Stimulated activated effector memory CD8-positive, alpha-beta T cell treated with anti-CD3 and anti-CD28 coated beads, Interleukin-12 subunit alpha, Interleukin-12 subunit beta, amount 100 ng/mL, for 72 hours (primary cell): ENCODE measurements at places on chromosomes 16 and 17.
A peak's percentile ranks its signal among the peaks of the same experiment; 100 is the strongest.

- DNase-seq: no peak
These were observed 1.6 kb upstream of the C17orf107 start for GRCh38 chr17:4897785-4898184.

DNA sequence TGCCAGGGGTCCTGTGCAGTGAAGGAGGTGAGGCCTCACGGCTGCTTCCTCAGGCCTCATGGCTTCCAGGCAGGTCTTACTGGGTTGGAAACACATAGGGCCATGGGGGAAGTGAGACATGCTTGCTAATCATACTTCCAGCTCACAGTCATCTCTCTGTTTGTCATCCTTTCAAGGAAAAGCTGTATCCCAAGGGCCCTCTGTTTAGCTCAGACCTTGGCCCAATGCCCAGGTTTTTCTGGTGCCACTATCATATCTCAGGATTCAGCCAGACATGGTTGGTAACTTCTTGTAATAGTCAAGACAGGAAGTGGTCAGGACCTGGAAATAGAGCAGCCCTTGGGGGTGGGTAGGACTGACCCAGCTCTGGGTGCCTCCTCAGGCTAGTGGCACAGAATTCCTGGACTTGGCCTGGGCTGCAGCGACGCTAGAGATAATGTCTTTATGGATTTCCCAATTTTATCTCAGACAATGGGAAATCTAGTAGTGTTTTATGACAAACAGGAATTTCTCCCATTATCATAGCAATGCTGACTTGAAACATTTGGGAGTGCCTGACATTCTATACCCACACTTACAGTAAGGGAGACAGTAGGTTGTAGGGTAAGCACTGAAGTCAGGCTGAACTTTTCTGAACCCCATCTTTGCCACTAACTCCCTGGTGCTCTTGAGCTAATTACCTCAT, 13.5 kb upstream of the ITGB3 start:
- DNase-seq: no peak

- DNase-seq: no peak
These were observed 26.2 kb upstream of the KLHL11 start for GRCh38 chr17:41891135-41892020.

DNA sequence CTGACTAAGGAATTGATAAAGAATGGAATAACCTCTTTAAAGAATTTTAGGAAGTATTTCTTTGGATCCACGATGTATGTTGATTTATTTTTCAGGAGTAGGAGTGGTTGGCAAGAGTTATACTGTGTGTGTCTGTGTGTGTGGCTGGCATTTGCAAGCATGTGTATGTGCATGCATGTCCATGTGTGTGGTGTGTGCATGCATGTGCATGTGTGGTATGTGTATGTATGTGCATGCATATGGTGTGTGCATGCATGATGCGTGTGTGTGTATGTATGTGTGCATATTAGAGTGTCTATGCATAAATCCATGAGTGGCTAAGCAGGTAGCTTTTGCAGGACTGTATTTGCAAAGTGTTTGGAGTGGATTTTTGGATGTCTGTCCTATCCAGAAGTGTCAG, 120.8 kb downstream of the HS3ST2 start:
- DNase-seq: no peak

- DNase-seq: no peak
These were observed 798.1 kb downstream of the KCNJ18 start for GRCh38 chr17:22490399-22490798.

GRCh38 chr16:57194512-57194911, 8.4 kb downstream of the RSPRY1 start:
- no peak for DNase-seq

GRCh38 chr16:49513040-49513439, 139.4 kb downstream of the C16orf78 start:
- no peak for DNase-seq

DNA sequence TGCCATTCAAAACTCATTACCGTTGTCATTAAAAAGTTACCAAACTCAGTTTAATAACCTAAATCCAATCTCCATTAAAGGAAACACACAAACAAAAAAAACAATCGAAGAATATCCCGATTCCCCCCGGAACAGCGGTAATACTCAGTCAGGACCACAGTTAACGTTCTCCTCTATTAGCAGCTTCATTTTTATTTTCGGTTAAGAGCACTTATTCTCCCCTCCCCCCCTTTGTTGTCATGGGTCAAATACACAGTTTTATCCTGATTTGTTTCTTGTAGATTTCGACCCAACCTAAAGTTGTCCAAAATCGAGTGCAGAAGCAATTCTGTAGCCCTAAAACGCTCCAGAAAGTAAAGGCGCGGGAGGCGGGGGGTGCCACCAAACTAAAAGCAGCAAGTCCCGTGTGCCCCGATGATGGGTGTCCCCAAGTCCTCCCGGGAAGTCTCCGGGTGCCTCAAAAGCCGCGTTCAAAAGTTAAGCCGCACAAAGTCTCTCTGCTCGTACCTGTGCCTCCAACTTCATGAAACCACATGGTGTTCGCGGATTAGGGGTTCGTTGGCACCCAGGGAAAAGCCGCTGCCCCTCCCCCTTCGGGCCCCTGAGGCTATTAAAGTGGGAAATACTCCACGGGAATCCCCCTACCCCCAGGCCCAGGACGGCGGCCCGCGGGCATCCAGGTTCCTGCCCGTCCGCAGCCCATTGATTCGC, 996 bp downstream of the SUMO2 start:
- peak; percentile 10 for DNase-seq
